ENCODE measurements at places on chromosomes 12 and 14. TPM values are rescaled to one million over a fixed set of nuclear protein-coding genes. Genes with fewer than 3 reads are reported as not detected.

The ATG2B gene
- 36.1 TPM for polyA plus RNA-seq

The SLC6A15 gene
- 0.82 TPM for polyA plus RNA-seq

The TMPRSS12 gene
- polyA plus RNA-seq = not detected

The LIN7A gene
- polyA plus RNA-seq = 15.4 TPM

The MIP gene
- polyA plus RNA-seq = 0.13 TPM

The SLC5A8 gene
- 25.2 TPM for polyA plus RNA-seq

The ARHGDIB gene
- 67.6 TPM for polyA plus RNA-seq

DNA sequence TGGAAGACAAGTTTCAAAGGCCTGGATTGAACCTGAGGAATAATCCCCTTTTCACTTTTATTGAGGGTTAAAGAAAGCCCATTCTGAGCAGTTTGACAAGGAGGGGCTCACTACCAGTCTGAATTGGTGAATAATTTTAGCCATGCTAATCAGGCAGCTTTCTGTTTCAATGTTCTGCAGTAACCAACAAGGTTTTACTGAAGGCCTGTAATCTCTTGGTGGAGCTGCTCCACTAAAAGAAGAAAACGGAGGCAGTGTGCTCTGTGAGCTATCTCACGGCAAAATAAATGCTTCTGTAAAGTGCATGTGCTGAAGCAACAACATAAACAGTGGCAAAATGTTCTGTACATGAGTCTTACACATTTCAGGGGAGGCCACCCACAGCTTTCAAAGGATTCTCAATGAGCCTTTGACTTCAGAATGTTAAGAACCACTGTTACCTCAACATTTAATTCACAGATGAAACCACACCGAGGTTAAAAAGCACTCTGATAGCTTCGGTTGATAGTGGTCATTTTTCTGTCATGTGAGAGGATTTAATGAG is 111.2 kb downstream of the LRIG3 start:
- DNase-seq = no peak

GRCh38 chr14:36583893-36584811 is 1.7 kb upstream of the NKX2-8 start:
- DNase-seq = no peak

GRCh38 chr14:34507884-34508283 is 31.6 kb downstream of the EAPP start:
- no peak for DNase-seq

DNA sequence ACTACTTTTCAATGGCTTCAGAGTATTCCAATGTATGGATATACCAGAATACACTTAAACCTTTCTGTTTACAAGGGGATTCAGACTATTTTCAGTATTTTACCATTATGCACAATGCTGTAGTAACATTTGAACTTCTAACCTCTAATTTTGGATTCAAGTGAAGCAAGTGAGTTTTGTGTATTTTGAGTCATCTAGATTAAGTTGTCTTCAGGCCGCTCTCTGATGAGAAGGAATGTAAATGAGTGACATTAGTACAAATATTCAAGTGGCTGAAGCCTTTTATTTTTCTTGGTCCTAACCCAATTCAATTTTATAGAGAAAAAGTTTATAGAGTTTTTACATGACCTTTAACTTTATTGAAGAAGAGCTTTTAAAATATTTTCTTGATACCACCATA is 125.6 kb downstream of the PDE3A start:
- no peak for DNase-seq

DNA sequence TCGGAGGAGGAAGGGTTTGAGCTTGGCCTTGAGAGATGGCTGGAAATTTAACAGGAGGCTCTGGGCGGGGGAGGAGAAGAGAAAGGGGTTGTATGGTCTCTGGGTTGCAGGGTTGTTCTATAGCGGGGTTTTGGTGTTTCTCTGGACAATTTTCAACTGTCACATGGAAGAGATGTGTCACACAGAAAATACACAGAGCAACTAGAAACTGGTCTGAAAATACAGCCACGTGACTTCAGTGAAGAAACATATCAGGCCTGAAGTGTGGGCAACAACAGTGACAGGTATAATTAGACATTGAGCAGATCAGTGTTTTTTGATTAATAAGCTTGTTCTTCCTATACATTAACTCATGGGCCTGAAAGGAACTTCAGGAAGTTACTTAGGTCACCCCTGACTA is 205.3 kb upstream of the HMGA2 start:
- DNase-seq = no peak

DNA sequence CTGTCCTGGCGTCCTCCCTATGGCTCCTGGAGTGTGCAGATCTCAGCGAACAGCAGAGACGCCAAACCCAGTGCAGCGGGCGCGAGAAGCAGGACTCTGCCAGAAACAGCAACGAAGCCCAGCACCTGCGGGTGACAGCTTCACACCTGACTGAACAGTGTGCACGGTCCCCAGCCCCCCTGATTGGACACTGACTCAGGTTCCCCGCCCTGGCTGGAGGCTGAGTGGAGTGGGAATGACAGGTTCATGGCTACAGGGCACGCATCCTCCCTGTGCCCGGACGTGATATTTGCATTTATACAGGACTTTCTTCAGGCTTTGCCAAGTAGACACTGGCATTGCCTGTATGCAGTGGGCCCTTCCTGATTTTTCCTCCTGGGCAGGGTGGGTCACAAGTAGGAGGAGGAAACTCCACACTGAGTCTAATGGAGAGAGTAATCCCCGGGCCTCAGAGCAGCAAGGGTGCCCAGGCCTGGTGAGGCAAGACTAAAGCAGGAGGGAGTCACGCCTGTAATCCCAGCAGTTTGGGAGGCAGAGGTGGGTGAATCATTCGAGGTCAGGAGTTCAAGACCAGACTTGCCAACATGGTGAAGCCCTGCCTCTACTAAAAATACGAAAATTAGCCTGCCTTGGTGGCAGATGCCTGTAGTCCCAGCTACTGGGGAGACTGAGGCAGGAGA is 71.6 kb downstream of the ASCL4 start:
- DNase-seq = no peak

GRCh38 chr14:101105045-101105444 is 201.5 kb upstream of the RTL1 start:
- DNase-seq = no peak

GRCh38 chr14:57246933-57247657 is 21.6 kb downstream of the EXOC5 start:
- no peak for DNase-seq
